NCI-H187 (cell line): ENCODE measurements at places on chromosomes 1 and 21.
A peak's percentile ranks its signal among the peaks of the same experiment; 100 is the strongest.

DNA sequence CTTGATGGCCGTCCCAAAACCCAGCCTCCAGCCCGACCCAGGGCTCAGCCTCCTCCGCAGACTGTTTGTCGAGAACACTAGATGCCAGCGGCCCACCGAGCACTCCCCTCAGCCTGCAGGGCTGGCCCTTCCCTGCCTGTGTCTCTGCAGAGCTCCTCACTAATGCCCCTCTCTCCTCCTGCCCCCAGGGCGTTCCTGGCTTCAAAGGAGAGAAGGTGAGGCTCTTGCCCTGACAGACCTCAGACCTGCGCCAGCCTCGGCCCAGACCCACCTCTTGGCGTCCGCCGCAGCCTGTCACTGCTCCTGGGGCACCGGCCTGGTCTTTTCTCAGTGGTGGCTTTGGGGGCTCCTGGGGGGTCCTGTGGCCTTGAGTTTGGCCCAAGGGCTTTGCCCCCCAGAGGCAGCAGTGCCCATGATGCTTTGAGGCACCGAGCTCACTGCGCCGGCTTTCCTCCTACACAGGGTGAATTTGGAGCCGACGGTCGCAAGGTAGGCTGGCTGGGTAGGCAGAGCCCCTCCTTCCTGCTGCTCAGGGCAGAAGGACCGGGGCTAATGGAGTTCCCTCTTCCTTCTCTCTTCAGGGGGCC is 18.4 kb downstream of the COL6A2 start:
- DNase-seq = no peak

DNA sequence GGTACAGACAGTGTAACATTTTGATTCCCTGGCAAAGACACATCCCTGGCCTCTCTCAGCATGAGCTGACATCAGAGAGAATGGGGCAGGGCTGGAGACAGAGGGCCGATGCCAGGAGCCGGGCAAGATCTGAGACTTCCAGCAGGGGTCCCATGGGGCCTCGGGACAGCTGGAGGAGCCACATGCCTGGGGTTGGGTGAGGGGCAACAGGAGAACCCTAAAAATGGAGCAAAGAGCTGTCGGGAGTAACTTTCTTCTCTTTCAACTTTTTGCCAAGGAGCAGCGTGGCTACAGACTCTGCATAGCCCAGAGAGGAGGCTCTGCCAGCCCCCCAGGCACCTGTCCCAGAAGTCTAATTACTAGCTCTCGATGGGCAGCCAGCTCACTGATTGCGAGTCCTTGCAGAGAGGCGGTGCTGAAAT is 130.8 kb downstream of the LACTBL1 start:
- no peak for DNase-seq

- DNase-seq = no peak
These were observed 114.4 kb downstream of the DMRTA2 start for GRCh38 chr1:50308878-50309277.

DNA sequence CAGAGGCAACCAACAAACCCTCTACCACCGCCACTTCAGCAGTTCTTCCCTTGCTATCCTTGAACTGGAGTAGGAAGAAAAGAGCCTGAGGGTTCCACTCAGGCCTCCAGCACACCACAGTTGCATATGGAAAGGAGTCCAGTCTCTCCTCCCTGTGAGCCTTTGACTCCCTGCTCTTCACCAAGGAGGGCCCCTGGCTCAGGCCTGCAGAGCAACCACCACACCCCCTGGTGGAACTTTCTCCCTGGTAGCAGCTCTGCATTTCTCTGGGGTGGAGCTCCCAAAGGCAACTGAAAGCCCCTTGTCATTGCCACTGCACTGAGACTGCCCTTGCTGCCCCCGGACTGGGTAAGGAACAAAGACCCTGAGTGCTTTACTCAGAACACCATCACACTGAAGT is 1021.5 kb upstream of the ADGRL2 start:
- no peak for DNase-seq

DNA sequence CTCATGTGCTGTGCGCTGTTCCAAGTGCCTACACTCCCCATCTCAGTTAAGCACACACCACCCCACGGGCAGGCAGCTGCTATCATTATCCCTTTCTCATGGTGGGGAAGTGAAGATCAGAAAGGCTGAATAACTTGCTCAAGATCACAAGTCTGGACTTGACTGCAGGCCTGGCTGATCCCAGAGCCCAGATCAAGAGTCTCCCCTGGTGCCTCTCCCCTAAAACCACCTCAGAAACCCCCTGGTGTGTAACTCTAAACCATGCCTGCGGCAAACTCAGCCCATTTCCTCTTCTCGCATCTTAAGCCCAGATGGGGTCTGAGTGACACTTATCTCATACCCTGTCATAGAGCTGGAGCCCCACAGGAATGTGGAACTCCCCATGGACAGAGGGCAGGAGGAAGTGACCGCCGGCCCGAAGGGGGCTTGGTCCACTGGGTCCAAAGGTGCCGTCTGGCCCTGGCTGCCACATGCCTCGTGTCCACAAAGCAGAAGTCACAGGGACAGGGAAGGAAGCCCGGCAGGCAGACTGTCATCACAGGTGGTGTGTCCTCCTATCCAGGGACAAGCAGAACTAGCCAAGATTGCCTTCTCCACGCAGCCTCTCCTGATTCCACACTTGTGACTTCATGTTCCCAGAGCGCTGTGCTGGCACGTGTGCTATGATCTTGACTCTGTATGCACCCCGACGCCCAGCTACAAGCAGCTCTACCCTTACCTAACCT is 92.1 kb downstream of the SYF2 start:
- no peak for DNase-seq

GRCh38 chr21:45747802-45748445 is 104.4 kb downstream of the PCBP3 start:
- DNase-seq = peak; percentile 54

DNA sequence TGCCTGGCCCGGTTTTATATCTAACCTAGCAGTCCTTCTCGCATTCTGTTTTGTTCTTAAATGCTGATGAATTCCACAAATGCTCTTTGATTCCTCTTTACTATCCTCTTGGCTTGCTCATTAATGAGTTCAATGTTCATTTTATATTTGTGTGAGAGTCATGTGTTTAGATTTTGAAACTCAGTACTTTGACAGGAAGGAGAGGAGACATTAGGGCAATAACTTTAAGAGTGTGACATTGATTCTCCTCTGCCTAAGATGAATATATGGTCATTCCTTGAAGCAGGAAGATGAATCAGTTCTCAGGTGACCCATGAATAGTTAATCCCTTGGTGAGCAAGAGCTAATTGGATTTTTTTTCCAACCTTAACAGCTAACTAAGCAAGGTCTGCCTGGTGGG is 84.1 kb downstream of the MRPS6 start:
- no peak for DNase-seq

- DNase-seq = no peak
These were observed 9.1 kb upstream of the PADI2 start for GRCh38 chr1:17128361-17128760.

DNA sequence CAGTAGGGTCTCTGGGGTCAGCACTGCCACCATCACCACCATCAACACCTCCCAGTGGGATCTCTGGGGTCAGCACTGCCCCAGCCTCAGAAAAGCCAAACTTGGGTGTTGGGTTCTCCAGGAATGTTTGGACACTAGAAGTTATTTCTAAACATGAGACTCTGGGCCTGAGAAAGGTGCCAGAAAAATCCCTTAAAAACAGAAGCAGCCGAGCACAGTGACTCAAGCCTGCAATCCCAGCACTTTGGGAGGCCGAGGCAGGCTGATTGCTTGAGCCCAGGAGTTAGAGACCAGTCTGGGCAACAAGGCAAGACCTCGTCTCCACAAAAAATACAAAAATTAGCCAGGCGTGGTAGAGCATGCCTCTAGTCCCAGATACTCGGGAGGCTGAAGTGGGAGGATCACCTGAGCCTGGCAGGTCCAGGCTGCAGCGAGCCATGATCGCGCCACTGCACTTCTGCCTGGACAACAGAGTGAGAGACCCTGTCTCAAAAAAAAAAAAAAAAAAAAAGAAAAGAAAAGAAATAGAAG is 470 bp downstream of the PTAFR start:
- no peak for DNase-seq

DNA sequence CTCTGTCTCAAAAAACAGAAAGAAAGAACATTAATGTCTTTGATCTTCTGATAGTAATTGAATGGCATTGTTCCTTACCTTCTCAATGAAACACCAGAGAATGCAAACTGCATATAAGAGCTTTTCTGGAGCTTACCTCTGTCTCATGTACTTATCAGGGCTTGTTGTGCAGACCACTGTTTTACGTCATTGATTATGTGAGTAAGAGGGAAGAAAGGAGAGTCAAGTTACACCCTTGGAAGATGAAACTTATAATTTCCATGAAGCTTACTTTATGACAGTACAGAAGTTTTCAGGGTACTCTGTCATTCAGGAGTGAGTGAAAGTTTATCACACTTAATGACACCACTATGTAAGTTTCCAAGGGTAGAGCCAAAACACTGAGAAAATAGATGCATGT is 49.0 kb upstream of the MAB21L3 start:
- DNase-seq = no peak

GRCh38 chr21:44471341-44471740 is 16.0 kb downstream of the LRRC3 start:
- DNase-seq = no peak

DNA sequence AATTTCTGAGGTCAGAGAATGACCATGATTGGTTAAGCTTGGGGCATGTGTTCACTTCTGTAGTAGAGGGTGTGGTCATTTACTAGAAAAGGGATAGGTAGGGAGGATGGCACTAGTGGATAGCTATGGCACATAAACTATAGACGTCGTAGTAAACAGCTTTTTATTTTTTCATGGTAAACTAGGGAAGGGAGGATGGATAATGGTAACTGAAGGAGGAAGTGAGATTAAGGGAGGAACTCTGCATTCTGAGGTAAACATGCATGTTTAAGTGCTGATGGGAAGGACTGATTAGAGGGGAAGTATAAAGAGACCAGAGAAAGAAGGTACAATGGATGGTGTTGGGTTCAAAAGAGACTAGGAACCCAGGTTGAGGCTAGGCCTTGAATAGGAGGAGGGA is 26.9 kb downstream of the PTGS2 start:
- DNase-seq = no peak

DNA sequence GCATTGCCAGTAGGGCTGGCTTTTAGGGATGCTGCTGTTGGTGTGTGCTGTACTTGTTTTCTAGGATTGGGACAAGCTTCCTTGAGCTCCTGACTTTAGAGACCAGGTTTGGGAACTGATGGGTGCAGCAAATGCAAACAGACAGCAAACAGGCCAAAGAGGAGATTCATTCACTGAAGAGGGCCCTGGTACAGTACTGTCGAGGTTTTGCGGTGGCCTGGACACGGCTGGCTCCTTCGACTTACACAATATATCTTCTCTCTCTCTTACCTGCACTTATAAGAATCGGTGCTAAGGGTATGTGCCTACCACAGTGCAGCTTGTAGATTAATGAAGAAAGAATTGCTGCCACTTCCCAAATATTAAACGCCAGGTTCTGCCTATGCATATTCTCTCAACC is 44.6 kb downstream of the ATP1A1 start:
- no peak for DNase-seq

- no peak for DNase-seq
These were observed 208.9 kb upstream of the C1orf174 start for GRCh38 chr1:4108758-4109627.

GRCh38 chr21:45724994-45725843 is 81.7 kb downstream of the PCBP3 start:
- DNase-seq = no peak

DNA sequence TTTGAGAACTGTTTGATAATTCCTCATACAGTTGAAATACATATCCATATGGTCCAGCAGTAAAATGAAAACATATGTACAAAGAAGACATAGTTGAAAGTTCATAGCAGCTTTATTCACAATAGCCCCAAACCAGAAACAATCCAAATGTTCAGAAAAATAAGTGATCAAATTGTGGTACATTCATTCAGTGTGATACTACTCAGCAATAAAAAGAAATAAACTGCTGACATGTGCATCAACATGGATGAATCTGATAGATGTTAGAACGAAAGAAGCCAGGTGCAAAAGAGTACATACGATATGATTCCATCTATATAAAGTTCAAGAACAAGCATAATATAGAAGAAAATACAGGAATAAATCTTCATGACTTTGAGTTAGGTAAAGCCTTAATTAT is 77.2 kb downstream of the EVI5 start:
- no peak for DNase-seq

GRCh38 chr1:161048949-161049722 is 3.4 kb upstream of the USF1 start:
- no peak for DNase-seq

DNA sequence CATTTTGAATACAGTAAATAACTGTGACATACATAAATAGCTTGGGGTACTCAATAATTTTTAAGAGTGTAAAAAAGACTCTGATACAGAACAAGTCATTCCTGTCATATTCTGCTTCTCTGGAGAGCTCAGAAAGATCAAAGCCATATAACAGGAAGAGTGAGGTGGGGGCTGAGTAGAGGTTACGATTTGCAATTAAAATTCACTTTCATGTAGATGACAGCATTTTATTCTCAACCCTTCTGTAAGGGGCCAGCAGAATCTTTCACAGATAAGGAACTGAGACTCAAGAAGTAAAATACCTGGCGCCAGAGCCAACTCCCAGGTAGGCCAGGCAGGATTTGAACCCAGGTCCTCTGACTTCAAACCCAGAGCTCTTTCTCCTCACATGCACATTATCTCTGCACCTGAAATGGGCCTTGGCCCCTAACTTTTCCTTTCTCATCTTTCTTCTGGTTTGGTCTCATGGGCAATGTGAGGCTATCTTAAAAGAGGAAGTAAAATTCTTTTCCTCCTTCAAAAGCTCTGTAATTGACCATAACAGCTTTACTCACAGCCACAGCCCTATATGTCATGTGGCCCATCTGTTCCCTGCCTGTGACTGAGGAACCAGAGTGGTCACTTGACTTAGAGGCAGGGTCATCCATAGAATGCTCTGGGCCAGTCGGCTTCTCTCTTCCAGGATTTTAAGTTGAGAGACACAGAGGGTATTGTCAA is 80.9 kb upstream of the SYT6 start:
- DNase-seq = no peak

- DNase-seq = no peak
These were observed 76.5 kb upstream of the FGGY start for GRCh38 chr1:59220356-59220755.

DNA sequence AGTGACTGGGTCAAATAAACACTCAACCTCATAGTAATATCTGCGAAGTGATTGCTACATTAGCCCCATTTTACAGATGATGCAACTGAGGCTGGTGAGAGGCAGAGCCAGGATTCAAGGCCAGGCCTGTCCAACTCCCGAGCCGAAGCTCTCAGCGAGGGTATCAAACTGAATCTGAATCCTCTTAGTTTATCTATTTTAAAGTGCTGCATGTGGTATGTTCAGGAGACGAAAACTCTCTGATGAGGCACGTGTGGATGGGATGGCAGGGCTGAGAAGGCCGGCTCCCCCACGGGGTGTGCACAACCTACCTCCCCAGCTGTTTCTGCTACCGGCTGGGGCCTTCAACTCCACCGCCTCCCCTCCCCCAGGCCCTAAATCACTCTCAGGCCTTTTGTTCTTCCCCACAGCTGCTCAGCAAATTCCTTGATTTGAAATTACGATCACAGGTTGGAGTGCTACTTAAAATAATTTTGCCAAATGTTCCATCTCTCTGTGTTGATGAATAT is 171.8 kb downstream of the TOMM20 start:
- DNase-seq = no peak
